ENCODE measurements at places on chromosomes 11 and 22.

- H3K4me3 ChIP-seq: no peak overlapping the region
- H3K27ac ChIP-seq: no peak overlapping the region
- no peaks in the 10 kb centered on the region for H3K27me3 ChIP-seq
- no peaks in the 10 kb centered on the region for H3K4me1 ChIP-seq
These were observed 37.6 kb upstream of the BIRC3 start for GRCh38 chr11:102279641-102280170.

DNA sequence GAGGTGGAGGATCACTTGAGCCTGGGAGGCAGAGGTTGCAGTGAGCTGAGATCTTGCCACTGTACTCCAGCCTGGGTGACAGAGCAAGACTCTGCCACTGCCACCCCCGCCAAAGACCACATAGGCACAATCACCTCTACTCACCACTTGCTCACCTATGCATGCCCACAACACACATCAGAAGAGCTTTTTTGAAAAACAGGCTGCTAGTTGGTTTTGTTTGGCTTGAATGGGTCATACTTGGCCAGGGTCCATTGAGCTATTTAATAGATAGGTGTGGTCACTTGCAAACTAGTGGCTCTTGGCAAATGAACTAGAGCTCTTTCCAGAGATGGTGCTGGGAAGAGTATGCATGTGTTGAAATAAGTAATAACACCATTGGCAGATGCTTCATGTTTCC lies 80.1 kb downstream of the EMSY start:
- no peak for DNase-seq
- H3K4me1 ChIP-seq: no peaks in the 10 kb centered on the region
- no peak overlapping the region for H3K4me3 ChIP-seq
- no peak overlapping the region for H3K27ac ChIP-seq
- H3K36me3 ChIP-seq: peaks cover 8% of the 10 kb centered on the region
- peaks cover 1% of the 10 kb centered on the region for H3K27me3 ChIP-seq

DNA sequence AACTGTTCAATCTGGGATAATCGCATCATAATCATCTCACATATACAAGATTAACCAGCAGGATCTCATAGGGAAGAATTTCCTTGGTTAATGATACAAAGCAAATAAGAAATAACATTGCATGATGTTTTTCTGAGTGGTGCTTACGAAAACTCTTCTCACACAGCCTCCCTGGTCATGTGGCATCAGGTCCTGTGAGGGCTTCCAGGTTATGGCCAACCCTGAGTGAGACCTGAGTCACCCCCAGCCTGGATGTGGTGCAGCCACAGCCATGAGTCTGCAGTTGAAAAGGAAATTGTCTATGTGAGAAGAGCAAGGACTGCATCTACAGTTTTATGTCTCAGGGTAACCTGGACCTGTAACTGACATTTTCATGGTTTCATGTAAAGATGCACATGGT lies 90.5 kb upstream of the XKR3 start:
- no peaks in the 10 kb centered on the region for H3K4me1 ChIP-seq
- H3K36me3 ChIP-seq: no peaks in the 10 kb centered on the region
- no peak overlapping the region for H3K4me3 ChIP-seq

- H3K4me1 ChIP-seq: no peaks in the 10 kb centered on the region
- H3K36me3 ChIP-seq: no peaks in the 10 kb centered on the region
- no peaks in the 10 kb centered on the region for H3K27me3 ChIP-seq
- no peak overlapping the region for H3K27ac ChIP-seq
These were observed 42.1 kb upstream of the ISX start for GRCh38 chr22:35023692-35024363.

- peak overlapping the region; percentile 75 for H3K27ac ChIP-seq
- peaks cover 3% of the 10 kb centered on the region for H3K4me1 ChIP-seq
- peak overlapping the region; percentile 96 for H3K4me3 ChIP-seq
- H3K36me3 ChIP-seq: no peaks in the 10 kb centered on the region
These were observed 523 bp upstream of the ARHGAP42 start for GRCh38 chr11:100686476-100687053.

DNA sequence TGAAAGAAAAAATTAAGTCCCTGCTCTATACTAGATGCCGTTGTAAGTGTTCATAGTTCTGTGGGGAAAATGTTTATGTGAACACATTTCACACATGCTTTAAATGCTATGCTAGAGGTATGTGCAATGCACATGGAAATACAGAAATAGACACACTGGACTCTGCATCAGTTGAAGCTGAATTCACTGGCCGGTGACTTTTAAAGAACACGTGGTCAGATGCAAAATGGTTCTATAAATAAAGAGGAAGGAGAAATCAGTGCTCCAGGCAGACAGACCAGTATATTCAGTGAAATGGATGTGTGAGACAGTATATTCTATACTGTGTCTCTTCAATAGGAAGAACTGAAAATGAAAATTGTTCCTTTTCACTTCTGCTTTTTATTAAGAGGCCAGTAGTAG lies 29.9 kb downstream of the TRPC6 start:
- H3K27me3 ChIP-seq: no peaks in the 10 kb centered on the region
- no peaks in the 10 kb centered on the region for H3K4me1 ChIP-seq
- no peak overlapping the region for H3K27ac ChIP-seq
- H3K4me3 ChIP-seq: no peak overlapping the region

DNA sequence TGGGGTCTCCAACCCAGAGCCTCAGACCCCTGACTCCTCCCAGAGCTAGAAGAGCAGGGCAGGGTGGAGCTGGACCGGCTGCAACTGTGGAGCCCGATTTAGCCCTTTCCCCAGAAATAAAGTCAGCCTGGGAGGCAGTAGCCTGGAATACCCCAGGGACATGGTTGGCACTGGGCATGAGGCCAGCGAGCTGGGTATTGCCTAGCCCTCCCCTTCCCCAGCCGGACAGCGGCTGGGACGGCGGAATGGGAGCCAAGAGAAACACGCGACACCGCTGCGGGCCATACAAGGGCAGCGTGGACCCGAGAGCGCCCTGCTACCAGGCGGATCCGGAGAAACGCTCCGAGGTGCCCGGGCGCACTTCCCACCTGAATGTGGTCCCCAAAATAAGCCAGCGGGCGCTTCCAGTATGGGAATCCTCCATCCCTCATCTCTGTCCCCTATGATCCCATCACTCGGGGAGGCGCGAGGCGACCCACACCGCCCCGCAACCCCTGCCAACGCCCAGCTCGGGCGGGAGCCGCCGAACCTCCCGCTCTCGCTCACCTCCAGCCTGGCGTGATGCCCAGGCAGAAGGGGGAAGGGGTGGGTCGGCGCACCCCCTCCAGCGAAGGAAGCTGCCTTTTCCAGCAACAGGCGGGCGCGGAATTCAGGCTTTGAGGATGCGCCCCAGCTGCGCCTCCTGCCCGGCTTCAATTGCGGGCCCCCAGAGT lies 758 bp downstream of the MCAM start:
- H3K4me1 ChIP-seq: peaks cover 11% of the 10 kb centered on the region
- H3K36me3 ChIP-seq: no peaks in the 10 kb centered on the region
- DNase-seq: no peak
- no peak overlapping the region for H3K27ac ChIP-seq
- peak overlapping the region; percentile 66 for H3K4me3 ChIP-seq

Data from H1 (cell line).